Smooth muscle cell of the pulmonary artery (primary cell): ENCODE measurements at places on chromosomes 4 and X. TPM values are rescaled to one million over a fixed set of nuclear protein-coding genes. Genes with fewer than 3 reads are reported as not detected.

RAB41 gene
- total RNA-seq = not detected in 2 replicates

MSMO1 gene
- total RNA-seq = 137 and 151 TPM in 2 replicates

RHOXF2B gene
- total RNA-seq = not detected in 2 replicates

NOX1 gene
- not detected in 2 replicates for total RNA-seq

TMEM31 gene
- total RNA-seq = not detected in 2 replicates

VGLL1 gene
- total RNA-seq = not detected in 2 replicates

AMTN gene
- 0.13 TPM in 1 of 2 replicates, not detected in the other for total RNA-seq

GUCY1A1 gene
- 0.69 and 3.2 TPM in 2 replicates for total RNA-seq

TCEAL2 gene
- total RNA-seq = 0.23 TPM in 1 of 2 replicates, not detected in the other

ELMOD2 gene
- total RNA-seq = 23.4 and 29.1 TPM in 2 replicates

HSD17B13 gene
- 0.13 TPM in 2 replicates for total RNA-seq

F11 gene
- total RNA-seq = not detected in 2 replicates

DRD5 gene
- total RNA-seq = not detected in 2 replicates

GAGE2A gene
- total RNA-seq = not detected in 2 replicates

RTL9 gene
- total RNA-seq = 0.13 and 0.30 TPM in 2 replicates

SHROOM2 gene
- total RNA-seq = 0.07 and 0.72 TPM in 2 replicates

GPRASP3 gene
- 5.9 and 6.6 TPM in 2 replicates for total RNA-seq

UTP14A gene
- 12.7 and 14.8 TPM in 2 replicates for total RNA-seq

MTNR1A gene
- total RNA-seq = not detected in 2 replicates

MMRN1 gene
- total RNA-seq = 0.20 and 1.4 TPM in 2 replicates

CLDN34 gene
- not detected in 2 replicates for total RNA-seq

DDIT4L gene
- total RNA-seq = 5.0 and 17.8 TPM in 2 replicates

PAK3 gene
- total RNA-seq = 1.4 and 4.6 TPM in 2 replicates

TKTL2 gene
- not detected in 2 replicates for total RNA-seq

SLC26A1 gene
- 0.13 and 0.30 TPM in 2 replicates for total RNA-seq

DMD gene
- total RNA-seq = 25.6 and 33.7 TPM in 2 replicates

TAF7L gene
- 0.20 and 0.26 TPM in 2 replicates for total RNA-seq

LDB2 gene
- 11.3 and 70.6 TPM in 2 replicates for total RNA-seq

ARR3 gene
- total RNA-seq = not detected in 2 replicates

DTHD1 gene
- total RNA-seq = not detected in 2 replicates

APELA gene
- total RNA-seq = not detected in 2 replicates

FAM13A gene
- 19.4 and 43.9 TPM in 2 replicates for total RNA-seq

CT45A2 gene
- total RNA-seq = not detected in 2 replicates

KCND1 gene
- 2.3 and 2.8 TPM in 2 replicates for total RNA-seq

HERC6 gene
- total RNA-seq = 8.1 and 8.7 TPM in 2 replicates

THOC2 gene
- 52.9 and 55.6 TPM in 2 replicates for total RNA-seq

ALAS2 gene
- total RNA-seq = not detected in 2 replicates

HSFX2 gene
- 0.72 TPM in 1 of 2 replicates, not detected in the other for total RNA-seq

OPRPN gene
- total RNA-seq = not detected in 2 replicates

BEND2 gene
- not detected in 2 replicates for total RNA-seq

NDUFC1 gene
- 32.5 and 37.9 TPM in 2 replicates for total RNA-seq
